Activated CD4-positive, alpha-beta memory T cell treated with anti-CD3 and anti-CD28 coated beads for 36 hours (primary cell): ENCODE measurements at places on chromosomes 1 and 21. TPM values are rescaled to one million over a fixed set of nuclear protein-coding genes. Genes with fewer than 3 reads are reported as not detected.

GRCh38 chr1:185073725-185074124 lies 28.4 kb downstream of the RNF2 start:
- H3K27ac ChIP-seq: no peak overlapping the region
- H3K4me1 ChIP-seq: peaks cover 32% of the 10 kb centered on the region
- H3K27me3 ChIP-seq: no peaks in the 10 kb centered on the region
- no peak overlapping the region for H3K4me3 ChIP-seq
- peaks cover 5% of the 10 kb centered on the region for H3K36me3 ChIP-seq

DNA sequence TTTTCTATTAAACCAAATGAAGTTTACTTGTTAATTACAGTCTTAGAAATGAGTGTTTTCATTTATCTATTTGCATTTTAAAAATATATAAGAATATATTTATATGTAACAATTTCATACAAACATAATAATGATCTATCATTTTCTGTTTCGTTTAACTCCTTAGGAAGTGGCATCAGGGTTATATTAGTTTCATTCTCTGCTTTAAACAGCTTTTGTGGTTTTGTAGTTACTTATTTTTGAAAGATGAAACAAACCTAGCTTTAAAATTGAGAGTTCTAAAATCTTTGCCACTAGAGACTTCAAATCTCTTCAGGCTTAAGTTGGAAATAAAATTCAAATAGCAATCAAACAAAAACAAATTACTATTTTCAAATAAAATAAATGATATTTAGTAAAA lies 2110.6 kb downstream of the MRPL39 start:
- no peak overlapping the region for H3K4me3 ChIP-seq
- H3K27ac ChIP-seq: no peak overlapping the region
- H3K4me1 ChIP-seq: no peaks in the 10 kb centered on the region
- no peaks in the 10 kb centered on the region for H3K36me3 ChIP-seq
- DNase-seq: no peak

DNA sequence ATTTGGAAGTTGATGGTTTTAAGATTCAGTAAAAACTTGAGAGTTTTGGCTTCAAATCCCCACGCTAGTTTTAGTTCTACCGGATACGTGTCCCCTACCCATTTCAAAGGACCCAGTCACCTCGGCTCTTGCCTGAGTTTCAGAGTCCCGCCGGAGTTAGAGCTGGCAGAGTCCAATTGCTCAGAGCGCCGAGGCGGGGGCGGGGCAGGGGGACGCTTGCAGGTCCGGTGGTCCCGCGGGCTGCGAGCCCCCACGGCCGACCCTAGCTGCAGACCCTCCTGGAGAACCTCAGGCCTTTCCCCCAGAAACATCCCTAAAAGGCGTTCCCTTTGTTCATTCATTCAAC lies 765 bp upstream of the VPS45 start:
- H3K27ac ChIP-seq: peak overlapping the region; percentile 96
- H3K4me3 ChIP-seq: peak overlapping the region; percentile 94
- H3K36me3 ChIP-seq: peaks cover 2% of the 10 kb centered on the region
- peaks cover 33% of the 10 kb centered on the region for H3K4me1 ChIP-seq
- no peaks in the 10 kb centered on the region for H3K27me3 ChIP-seq

DNA sequence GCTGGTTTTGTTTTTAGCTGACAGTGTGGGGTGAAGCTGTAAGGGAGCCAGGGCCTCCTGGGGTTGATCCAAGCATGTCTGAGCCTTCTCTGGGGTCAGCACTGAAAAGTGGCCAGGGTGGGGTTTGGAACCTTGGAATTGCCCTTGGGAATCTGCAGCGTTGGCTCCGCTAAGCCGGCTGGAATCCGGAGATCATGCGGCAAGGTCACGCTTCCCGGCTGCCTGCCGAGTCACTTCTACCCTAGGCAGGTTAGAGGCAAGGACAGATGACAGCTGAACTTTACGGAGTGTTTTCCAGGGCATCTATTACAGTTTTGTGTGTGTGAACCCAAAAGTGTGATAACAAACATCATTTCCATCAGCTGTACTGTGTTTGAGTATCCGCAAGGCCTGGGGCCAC lies 17.1 kb downstream of the ABCG1 start:
- peaks cover 81% of the 10 kb centered on the region for H3K4me1 ChIP-seq
- H3K27me3 ChIP-seq: no peaks in the 10 kb centered on the region
- no peak for DNase-seq
- peak overlapping the region; percentile 80 for H3K27ac ChIP-seq
- H3K4me3 ChIP-seq: peak overlapping the region; percentile 67

DNA sequence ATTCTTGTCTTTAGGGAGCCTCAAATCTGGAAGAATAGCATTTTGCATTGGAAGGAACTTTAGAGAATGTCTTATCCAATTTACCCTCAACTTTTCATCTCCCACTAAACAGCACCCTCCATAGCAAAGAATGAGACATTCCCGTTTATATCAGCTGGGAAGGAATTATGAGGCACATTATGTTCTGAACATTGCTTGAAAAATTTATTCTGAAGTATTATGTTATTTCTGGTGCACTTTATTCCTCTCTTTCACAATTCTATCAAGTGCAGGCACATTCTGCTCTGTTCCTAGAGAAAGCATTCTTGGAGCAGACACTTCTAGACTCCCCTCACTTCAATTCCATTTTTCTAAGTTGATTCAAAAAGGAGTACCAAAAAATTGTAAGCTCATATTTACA lies 147.9 kb downstream of the EDEM3 start:
- H3K4me3 ChIP-seq: no peak overlapping the region
- no peaks in the 10 kb centered on the region for H3K4me1 ChIP-seq
- no peak for DNase-seq
- no peaks in the 10 kb centered on the region for H3K27me3 ChIP-seq
- no peak overlapping the region for H3K27ac ChIP-seq

The TRIM67 gene
- total RNA-seq: not detected

The RIMS3 gene
- 4.0 TPM for total RNA-seq

The S100B gene
- not detected for total RNA-seq
